ENCODE measurements at places on chromosomes 2 and 18. TPM values are rescaled to one million over a fixed set of nuclear protein-coding genes. Genes with fewer than 3 reads are reported as not detected.
A peak's percentile ranks its signal among the peaks of the same experiment; 100 is the strongest.

GRCh38 chr2:150917961-150918713 is 343.5 kb downstream of the RBM43 start:
- no peak for DNase-seq

DNA sequence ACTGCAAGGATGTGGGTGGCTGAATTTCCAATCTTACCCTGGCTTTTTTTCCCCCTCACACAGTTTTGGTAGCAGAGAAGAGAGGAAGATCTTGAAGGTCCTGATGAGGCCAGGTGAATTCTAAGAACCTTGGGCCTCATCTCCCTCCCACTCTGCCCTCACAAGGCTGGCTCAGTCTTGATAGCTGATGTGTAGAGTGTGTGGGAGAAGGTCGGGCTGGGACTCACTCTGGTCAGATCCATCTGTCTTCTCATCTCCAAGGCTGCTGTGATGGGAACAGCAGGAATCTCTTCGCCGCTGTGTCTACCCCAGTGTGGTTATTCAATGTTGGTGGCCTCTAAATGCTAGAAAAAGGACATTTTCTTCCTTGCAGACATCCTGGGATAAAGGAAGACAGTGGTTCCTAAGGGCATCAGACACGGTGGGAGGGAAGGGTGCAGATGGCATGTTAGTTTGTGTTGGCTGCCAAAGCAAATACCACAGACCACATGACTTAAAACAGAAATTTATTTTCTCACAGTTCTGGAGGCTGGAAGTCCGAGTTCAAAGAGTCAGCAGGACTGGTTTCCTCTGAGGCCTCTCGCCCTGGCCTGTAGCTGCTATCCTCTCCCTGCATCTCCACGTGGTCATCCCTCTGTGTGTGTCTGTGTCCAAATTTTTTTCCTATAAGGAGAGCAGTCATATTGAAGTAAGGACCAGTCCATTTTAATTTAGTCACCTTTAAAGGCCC is 37.6 kb upstream of the MGAT4A start:
- DNase-seq = peak; percentile 10

GRCh38 chr2:217325251-217325650 is 465.4 kb upstream of the TNP1 start:
- DNase-seq = no peak

DNA sequence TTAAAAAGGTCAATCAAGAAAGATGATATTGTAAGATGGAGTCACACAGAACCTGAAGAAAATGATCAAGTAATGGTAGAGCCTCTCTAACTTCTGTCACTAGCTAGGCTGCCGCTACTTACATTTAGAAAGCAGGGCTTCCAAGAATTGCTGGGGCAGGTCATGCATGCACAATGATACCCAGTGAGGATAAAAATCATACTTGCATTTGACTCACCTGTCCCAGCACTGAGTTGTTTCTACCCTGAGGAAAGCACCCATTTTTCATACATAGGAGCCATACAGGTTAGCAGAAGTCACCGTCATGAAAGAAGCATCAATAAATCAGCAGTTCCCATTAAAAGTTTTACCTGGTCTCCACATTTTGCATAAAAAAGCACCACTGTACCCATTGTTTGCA is 662.3 kb upstream of the FANCL start:
- no peak for DNase-seq

GRCh38 chr2:150162241-150162942 is 325.1 kb downstream of the RND3 start:
- no peak for DNase-seq

DNA sequence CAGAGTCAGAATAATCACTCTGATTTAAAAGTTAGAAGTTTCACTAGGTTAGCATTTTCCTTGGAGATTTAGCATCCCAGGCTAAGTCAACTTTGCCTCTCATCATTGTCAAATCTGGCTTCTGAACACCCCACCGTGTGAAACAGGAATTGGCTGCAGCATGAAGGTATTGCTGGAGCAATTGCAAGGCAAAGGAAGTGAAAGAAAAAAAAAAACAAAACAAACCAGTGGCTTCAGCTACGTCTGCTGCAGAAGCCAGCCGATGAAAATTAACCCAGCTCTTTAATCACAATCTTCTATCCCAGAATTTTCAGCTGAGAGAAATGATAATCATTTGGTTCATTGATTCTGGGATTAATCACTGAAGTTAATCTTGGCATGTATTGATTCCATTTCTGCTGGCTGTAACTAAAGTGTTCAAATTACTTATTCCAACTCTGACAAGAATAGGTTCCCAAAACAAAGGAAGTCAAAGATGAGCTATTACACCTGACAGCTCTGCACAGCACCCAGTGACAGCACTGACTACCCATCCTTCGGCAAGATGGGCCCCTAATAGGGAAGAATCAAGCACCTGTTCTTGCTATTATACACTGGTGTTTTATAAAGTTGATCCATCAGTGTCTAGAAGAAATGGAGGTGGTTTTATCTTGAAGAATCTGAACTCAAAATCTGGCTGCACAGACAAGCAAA is 42.7 kb upstream of the REG3G start:
- DNase-seq = no peak

- DNase-seq = no peak
Measured at GRCh38 chr18:58348517-58348916, 280.4 kb downstream of the ALPK2 start.

GRCh38 chr2:32424739-32425138 is 67.9 kb downstream of the BIRC6 start:
- DNase-seq = peak; percentile 26

Gene EFR3B
- total RNA-seq = 1.1 TPM

Gene MSTN
- total RNA-seq = 0.08 TPM

Data from fibroblast of the aortic adventitia (primary cell).